ENCODE measurements at places on chromosomes 4 and X.

DNA sequence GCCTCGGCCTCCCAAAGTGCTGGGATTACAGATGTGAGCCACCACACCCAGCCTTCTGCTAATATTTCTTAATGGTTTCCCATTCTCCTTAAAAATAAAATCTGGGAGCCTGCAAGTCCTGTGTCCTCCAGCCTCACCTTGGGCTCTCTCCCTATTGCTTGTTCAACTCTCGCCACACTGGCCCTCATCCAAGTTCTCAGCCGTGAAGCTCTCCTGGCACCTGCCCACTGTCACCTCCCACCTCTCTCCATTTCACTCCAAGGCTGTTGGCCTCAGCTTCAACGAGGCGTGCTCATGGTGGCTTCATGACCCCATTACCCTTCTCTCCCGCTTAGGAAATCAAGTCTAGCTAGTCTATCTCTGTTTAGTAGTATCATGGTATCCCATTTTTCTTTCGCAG lies 9.5 kb upstream of the ETNPPL start:
- no peak for DNase-seq

- peak; percentile 29 for DNase-seq
Measured at GRCh38 chr4:168475745-168476144, 4.5 kb downstream of the DDX60L start.

- DNase-seq: peak; percentile 44
Measured at GRCh38 chrX:103554687-103555424, 30.5 kb upstream of the TCEAL4 start.

DNA sequence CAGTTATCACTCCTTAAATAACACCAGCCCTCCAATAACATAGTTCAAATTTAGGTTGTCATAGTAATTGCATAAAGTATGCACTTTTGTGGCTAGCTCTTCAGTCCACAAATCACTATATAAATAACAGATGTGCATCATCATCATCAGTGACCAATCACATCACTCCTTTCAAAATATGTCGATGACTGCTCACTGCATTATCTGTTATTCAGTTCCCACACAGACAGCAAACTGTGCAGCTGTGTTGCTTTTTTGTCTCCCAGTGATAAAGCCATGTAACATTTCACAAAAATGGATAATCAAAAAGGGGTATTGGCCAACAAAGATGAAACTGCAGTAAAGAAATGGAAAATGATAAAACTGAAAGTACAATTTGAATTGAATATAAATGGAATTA lies 205.4 kb downstream of the DCLK2 start:
- DNase-seq: no peak

DNA sequence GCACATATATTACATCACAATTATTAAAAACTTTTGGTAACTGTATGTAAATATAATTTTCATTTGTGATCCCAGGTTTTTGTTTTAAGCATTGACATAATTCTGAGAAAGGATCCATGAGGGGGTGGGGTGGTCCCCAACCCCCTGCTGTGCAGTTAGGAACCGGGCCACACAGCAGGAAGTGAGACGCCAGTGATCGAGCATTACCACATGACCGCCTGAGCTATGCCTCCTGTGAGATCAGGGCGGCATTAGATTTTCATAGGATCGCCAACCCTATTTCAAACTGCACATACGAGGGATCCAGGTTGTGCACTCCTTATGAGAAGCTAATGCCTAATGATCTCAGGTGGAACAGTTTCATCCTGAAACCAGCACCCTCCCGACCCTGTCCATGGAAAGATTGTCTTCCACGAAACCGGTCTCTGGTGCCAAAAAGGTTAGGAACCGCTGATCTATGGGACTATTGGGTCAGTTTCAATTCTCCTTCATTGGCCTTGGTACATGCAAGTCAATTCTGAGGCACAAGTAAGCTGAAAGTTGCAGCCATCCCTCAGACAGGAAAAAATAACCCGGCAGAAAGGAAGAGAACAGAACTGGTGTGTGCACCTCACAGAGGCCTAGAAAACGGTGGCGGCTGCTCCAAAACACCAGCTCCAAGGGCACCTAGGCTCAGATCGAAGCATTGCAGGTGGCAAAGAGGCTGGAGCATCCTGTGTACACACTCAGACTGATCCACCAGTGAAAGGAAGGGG lies 7.0 kb upstream of the TMSB4X start:
- DNase-seq: no peak

DNA sequence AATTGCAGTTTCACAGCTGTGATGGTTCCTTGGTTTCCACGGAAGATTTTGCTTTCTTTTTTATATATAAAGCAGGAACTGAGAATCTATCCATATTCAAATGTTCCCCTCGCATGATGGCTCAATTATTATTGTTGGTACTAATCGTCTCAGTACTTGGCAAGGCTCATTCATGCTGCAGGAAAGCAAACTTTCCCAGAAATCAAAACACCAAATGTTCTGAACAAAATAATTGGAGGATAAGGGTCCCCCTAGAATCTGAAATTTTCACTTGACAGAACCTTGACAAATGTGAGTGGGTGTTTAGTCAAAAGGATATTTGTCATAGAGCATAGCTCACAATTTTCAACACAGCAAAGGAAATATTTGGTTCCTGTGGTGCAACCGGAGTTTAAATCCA lies 1598.6 kb upstream of the PCDH7 start:
- DNase-seq: no peak

GRCh38 chr4:98688411-98689290 lies 30.2 kb upstream of the TSPAN5 start:
- no peak for DNase-seq
